ENCODE measurements at places on chromosomes 11 and 22.

DNA sequence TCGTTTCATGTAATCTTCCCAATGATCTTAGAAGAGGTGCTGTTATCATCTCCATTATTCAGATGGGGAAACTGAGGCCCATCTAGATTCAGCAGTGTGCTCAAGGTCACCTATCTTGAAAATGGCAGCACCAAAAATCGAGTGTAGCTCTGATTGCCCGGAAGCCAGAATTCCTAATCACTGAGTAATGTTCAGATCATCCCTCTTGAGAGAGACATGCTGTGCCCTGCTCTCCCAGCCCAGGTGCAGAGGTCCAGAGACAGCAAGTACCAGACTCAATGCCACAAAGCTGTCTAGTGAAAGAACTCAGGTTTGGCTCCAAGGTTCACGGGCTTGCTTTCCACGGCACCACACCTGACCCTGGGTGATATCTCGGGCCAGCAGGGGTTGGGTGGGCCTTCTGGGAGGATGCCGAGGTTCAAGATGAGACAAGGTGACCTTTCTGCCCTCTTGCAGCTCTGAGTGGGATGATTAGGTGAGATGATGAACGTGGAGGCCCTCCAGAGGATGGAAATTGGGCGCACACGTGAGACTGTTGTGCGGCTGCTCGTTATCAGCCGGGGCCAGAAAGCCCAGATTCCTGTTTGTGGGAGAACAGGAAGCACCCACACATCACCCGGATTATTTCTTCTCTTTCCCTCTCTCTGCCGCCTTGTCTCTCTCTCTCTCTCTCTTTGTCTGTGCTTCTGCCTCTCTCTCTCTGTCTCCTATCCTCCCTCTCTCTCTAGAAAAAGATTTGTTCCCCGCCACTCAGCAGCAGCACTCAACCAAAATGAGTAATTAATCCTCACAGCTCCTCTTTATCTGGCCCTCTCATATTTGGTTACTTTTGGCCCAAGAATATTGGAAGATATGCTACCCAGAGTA, 19.0 kb upstream of the RASD2 start:
- DNase-seq = no peak

- no peak for DNase-seq
These were observed 252.4 kb downstream of the GRM5 start for GRCh38 chr11:88813233-88813915.

- DNase-seq = no peak
These were observed 52.6 kb downstream of the SWAP70 start for GRCh38 chr11:9716275-9717039.

GRCh38 chr11:17930544-17931125, 82.2 kb downstream of the SERGEF start:
- no peak for DNase-seq

DNA sequence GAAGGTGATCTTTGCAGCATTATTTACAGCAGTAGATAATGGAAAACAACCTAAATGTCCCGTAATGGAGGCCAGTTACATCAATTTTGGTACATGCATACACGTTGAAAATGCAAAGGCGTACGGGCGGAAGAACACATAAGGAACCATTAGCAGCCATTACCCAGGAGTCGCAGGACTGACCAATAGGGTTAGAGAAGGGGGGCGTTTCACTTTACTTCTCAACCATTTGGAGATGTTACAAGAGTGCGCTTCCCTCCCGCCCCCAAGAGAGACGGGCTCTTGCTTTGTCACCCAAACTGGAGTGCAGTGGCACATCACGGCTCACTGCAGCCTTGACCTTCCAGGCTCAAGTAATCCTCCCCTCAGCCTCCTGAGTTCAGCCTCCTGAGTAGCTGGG, 52.8 kb upstream of the SLC35C1 start:
- DNase-seq = no peak

- peak; percentile 61 for DNase-seq
These were observed 79.4 kb upstream of the PPARA start for GRCh38 chr22:46070803-46071450.

DNA sequence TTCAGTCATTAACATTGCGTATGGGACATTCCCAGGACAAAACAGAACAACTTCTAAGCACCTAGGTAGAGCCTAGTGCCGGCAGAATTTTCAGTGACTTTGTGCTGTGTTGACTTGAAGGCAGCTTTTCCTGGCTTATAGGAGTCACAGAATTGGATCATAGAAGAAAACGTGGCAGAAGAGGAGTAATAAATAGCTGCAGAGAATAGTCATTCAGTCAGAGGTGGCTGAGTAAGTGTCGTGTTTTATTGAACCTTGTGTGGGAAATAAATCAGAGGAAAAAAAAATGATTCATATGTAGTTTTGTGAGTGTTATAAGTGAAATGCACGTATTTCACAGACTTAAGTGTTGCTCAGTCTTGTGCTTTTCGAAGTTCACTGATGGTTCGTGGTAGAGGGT, 2.1 kb downstream of the BARX2 start:
- no peak for DNase-seq

DNA sequence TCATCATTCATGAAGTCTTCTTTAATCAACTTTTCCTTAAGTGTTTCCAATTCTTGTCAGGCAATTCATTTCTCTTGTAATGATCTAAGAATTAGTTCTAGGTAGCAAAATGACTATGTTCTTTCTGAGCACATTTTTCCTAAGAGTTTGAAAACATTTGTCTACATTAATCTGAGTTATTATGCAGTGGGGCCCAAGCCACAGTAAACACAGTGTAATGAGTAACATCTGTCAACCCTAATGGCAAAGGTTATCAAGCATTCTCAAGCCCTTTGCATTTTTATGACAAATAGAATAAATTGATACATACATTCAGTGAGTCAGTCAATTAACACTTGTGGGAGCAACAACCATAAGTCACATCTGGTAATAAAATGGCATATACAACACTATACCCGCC, 106.7 kb upstream of the ZC3H12C start:
- no peak for DNase-seq

- DNase-seq = no peak
These were observed 201.0 kb downstream of the SNX19 start for GRCh38 chr11:130715085-130715876.

DNA sequence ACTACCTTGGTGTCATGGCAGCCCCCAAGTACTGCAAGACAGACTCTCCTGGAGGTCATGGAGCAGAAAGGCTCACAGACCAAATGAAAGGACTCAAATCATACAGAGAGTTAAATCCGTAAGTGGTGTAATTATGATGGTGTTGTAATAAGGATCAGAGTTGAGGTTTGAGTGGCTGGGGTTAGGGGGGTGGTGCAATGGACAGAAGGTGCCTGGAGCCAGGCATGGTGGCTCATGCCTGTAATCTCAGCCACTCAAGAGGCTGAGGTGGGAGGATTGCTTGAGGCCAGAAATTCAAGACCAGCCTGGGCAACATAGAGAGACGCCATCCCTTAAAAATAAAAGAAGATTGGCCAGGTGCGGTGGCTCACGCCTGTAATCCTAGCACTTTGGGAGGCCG, 18.7 kb downstream of the ART5 start:
- no peak for DNase-seq

DNA sequence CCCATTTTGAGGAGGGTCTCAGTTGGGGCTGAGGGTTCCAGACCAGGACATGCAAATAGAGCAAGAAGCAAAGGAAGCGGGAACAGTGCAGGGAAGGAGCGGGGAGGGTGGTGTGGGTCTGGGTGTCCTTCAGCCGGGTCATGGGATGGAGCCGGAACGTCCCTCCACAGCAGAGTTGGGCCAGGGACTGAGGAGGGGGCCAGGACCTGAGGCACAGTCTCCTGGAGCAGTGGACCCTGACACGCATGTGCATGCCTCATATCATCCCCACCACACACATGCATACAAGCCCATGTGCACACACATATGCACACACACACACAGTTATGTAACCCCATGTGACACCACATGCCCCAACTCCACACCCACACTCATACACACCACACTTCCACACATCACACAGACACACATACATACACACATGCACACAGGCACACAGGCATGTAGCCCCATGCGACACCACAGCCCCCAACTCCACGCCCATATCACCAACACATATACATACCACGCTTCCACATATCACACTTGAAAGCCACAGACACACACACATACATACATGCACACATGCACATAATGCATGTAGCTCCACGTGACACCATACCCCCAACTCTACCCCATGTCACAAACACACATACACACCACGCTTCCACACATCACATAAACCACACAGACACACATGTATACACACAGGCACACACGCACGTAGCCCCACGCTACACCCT, 1026.6 kb downstream of the BRD1 start:
- no peak for DNase-seq

GRCh38 chr11:16956538-16957153, 57.6 kb downstream of the PLEKHA7 start:
- no peak for DNase-seq

DNA sequence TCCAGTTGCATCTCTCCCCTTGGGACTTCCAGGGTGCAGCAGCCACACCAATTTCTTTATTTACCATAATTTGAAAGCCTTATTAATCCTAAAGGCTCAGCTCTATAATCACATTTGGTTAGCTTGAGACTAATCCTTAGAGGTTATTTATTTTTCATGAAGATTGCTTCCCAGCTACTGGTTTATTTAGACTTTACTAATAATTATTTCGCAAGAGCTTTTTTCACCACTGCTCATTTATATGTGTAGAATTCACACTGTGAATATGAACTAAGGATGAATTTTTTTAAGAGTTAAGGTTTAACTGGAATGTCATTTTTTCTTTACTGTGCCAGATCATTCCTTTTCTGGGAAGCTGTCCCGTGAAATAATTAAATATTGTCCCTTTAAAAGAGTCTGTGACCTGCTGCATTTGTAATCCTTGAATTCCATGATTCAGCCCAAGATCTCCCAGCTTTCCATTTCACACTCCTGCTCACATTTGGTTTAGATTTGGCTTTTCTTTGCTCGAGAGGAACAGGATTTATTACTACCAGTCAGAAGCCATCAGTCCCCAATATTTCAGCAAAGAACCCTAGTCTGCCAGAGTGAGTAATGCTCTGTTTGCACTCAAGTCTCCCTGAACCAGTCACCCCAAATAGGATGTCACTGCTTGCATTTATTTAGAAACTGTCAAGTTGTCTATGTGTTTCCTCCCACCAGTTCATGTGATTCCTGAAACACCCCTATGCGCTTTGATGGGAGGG, 4.4 kb upstream of the CD44 start:
- no peak for DNase-seq

GRCh38 chr11:111098091-111098490, 147.4 kb upstream of the POU2AF2 start:
- DNase-seq = no peak

- DNase-seq = no peak
These were observed 15.6 kb downstream of the SDHAF2 start for GRCh38 chr11:61445516-61445915.

DNA sequence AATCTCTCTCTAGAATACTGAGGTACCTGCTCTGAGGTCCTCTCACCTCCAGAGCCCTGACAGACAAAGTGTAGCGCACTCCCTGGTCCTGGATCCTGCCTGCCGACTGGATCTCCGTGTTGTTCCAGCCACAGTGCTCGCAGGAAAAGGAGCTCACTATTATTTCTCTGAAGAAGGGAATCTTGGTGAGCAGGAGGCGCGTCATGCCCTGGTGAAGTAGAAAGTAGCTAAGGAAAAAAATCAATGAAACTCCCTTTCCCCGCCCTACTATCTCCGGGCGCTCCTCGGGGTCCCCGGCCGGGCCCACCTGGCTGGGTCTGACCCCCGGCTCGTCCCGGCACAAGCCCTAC, 412 bp downstream of the ZPR1 start:
- DNase-seq = no peak

DNA sequence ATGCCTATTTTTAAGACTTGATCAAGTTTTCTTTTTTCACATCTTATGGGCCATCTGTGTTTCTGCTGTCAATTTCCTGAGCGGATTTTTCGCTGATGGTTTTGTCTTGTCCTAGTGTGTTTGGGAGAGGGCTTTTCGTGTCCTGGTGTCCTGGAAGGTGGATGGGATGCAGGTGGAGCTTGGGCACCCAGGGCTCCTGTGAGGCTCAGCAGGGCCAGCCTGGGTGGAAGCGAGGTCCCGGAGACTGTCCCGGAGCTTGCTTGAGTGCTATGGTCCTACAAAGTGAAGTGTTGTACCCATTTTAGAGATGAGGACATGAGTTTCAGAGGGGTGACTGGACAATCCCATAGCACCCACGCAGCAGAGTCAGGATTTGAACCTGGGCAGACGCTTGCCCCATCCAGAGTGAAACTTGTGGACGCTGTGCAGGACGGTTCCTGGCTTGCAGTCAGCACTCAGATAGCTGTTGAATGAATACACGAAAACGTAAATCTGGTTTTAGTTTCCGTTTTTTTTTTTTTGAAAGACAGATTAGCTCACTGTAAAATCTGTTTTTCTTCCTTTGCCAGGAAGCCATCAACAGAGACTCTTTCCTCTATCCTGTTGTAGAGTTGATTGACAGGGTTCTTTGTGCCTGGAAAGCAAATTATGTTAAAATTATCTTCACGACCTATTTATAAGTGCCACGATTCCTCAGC, 64.1 kb downstream of the TBC1D22A start:
- DNase-seq = no peak

- peak; percentile 26 for DNase-seq
These were observed 5.6 kb upstream of the SH3BP1 start for GRCh38 chr22:37633625-37634416.

DNA sequence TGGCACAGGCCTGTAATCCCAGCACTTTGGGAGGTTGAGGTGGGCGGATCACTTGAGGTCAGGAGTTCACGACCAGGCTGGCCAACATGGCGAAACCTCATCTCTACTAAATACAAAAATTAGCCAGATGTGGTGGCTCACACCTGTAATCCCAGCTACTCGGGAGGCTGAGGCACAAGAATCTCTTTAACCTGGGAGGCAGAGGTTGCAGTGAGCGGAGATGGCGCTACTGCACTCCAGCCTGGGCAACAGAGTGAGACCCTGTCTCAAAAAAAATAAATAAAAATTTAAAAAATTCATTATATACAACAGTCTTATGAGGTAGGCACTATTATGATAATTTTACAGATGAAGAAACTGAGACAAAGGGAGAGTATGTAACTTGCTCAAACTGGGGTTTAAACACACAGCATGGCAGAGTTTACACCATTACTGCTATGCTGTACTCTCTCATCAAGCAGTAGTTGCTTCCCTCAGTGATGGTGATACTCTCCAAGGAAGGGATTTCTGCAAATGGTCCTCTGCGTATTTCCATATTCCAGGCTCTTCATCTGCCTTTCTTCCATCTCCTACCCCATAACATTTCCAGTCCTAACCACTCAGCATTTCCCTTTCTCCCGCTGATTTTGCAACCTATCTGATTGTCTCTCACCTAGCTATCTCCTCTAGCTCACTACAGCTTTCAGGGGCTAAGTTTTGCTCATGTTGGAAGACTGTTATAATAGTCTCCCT, 95.3 kb downstream of the CCDC83 start:
- no peak for DNase-seq
